SJSA1 (cell line): ENCODE measurements at places on chromosomes 13 and 19.

- no peaks in the 10 kb centered on the region for H3K27me3 ChIP-seq
- no peak overlapping the region for H3K27ac ChIP-seq
- H3K36me3 ChIP-seq, result no peaks in the 10 kb centered on the region
- H3K4me1 ChIP-seq, result no peaks in the 10 kb centered on the region
- DNase-seq, result no peak
Measured at GRCh38 chr13:48641404-48641803, 12.3 kb upstream of the CYSLTR2 start.

DNA sequence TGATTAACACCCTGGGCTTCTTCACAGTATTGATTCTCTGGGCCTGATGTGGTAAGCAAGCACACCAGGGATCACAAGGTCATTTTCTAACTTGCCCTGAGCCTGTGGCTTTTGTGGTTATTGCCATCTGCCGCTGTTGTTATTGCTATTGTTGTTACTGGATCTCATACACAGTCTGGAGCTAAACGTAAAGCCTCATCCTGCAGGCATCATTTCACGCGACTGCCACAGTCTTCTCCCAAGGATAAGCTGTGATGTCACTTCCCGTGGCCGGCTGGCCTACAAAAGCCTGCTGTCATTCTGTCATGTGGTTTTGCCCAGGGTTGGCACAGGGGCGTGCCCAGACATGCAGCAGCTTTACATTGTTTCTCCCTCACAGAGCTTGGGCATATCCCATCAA is 154.0 kb upstream of the GPR12 start:
- H3K36me3 ChIP-seq, result no peaks in the 10 kb centered on the region
- H3K27me3 ChIP-seq, result peaks cover 3% of the 10 kb centered on the region; the same call in 1 of the 2 replicates
- no peaks in the 10 kb centered on the region for H3K4me1 ChIP-seq
- DNase-seq, result no peak
- no peak overlapping the region for H3K4me3 ChIP-seq

DNA sequence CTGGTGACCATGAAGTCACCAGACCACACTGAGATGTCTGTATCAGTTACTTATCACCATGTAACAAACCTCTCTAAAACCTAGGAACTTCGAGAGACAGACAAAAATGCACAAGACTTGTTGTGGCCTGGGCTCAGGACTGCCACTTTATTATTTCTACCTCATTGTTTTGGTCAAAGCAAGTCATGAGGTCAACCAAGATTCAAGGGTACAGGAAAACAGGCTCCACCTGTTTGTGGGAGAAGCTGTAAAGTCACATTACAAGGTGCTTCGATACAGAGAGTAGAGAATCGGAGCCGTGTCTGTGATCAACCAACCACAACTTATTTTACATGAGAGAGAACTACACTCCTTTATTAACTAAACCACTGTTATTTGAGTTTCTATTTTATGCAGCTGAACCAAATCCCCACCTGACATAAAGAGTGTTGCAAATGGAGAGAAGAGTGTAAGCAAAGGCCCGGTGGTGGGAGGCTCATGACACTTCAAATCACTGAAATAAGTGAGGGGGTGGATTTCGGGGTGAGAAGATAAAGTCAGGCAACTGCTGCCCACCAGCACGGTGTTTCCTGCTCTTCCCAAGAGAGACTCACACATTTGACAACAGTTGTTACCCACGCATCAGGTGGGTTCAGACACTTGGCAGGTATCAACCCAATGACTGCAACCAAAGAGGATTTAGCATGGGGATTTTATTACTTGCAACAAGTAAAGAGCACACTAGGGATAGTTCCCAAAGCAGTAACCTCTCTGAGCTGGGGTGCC is 39.0 kb upstream of the IGSF23 start:
- H3K4me3 ChIP-seq, result no peak overlapping the region
- no peaks in the 10 kb centered on the region for H3K27me3 ChIP-seq
- H3K36me3 ChIP-seq, result no peaks in the 10 kb centered on the region

GRCh38 chr13:95327190-95327589 is 25.9 kb upstream of the ABCC4 start:
- no peak overlapping the region for H3K4me3 ChIP-seq
- H3K27ac ChIP-seq, result no peak overlapping the region
- no peaks in the 10 kb centered on the region for H3K27me3 ChIP-seq

DNA sequence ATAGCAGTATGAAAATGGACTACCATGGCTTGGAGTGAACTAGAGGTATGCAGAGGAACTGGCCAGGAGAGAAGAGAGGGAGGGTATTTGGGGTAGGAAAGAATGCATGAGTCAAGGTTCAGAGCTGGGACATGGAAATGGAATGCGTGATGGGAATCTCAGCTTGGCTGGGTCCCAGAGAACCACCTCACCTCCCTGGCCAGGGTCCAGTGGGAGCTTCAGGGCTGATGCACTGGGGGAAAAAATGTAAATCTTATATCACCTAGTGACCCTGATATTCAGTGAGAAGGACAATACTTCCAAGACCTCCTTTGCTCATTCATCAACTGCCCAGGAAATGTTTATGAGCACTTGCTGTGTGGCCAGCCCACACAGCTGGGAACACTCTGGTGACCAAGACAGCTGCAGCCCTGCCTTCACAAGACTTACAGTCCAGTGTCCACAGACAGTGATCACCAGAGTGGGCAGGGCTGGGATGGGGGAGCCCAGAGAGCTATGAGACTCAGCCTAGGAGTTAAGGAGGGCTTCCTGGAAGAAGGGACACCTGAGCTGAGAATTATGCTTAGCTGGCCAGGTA is 12.8 kb downstream of the IGSF23 start:
- H3K4me1 ChIP-seq, result peaks cover 32% of the 10 kb centered on the region
- H3K27ac ChIP-seq, result peak overlapping the region; percentile 72
- DNase-seq, result peak; percentile 97
- H3K4me3 ChIP-seq, result no peak overlapping the region
